ENCODE measurements at places on chromosomes 7 and 10.

- no peak for DNase-seq
These were observed 19.2 kb downstream of the AKR1C8 start for GRCh38 chr10:5165738-5166137.

- no peak for DNase-seq
These were observed 1055.5 kb upstream of the GHITM start for GRCh38 chr10:83083831-83084230.

DNA sequence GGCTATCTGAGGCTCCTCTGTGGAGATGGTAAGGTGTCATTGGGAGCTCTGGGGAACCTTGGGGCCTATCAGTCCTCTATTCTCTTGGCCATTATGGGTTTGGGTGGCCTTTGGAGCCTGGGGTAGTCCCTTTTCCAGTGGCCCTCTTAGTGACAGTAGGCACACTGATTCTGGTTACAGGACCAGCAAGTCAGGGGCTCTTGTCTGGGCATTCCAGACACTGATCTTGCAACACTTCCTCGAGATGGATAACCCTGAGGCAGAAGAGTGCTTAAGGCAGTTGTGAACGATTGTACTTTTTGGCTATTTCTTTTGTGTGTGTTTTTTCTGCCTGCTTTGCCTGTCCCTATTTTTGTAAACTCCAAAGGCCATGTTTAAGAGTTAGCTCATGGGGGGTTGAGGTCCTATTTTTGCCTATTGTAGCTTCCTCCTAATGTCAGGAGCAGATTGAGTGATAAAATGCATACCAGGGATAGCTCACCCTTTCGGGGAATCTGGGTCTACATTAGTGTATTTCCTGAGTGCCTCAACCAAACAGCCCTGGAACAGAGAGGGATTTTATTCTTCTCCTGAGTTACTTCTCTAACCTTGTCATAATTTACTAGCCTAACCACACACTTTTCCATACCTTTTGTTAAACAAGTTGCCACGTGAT lies 61.2 kb downstream of the PRKAR2B start:
- no peak for DNase-seq

GRCh38 chr10:13736506-13736905 lies 149.7 kb downstream of the PRPF18 start:
- no peak for DNase-seq

Measured in caudate nucleus (tissue), 63 donors.